Astrocyte (in vitro differentiated cells and primary cell): ENCODE measurements at places on chromosomes 5 and 9. TPM values are rescaled to one million over a fixed set of nuclear protein-coding genes. Genes with fewer than 3 reads are reported as not detected.
A peak's percentile ranks its signal among the peaks of the same experiment; 100 is the strongest.

GRCh38 chr5:107900721-107901120, 230.0 kb upstream of the EFNA5 start:
- no peak overlapping the region for H3K27ac ChIP-seq
- no peaks in the 10 kb centered on the region for H3K4me1 ChIP-seq
- DNase-seq: no peak
- no peak overlapping the region for H3K4me3 ChIP-seq
- no peaks in the 10 kb centered on the region for H3K36me3 ChIP-seq

DNA sequence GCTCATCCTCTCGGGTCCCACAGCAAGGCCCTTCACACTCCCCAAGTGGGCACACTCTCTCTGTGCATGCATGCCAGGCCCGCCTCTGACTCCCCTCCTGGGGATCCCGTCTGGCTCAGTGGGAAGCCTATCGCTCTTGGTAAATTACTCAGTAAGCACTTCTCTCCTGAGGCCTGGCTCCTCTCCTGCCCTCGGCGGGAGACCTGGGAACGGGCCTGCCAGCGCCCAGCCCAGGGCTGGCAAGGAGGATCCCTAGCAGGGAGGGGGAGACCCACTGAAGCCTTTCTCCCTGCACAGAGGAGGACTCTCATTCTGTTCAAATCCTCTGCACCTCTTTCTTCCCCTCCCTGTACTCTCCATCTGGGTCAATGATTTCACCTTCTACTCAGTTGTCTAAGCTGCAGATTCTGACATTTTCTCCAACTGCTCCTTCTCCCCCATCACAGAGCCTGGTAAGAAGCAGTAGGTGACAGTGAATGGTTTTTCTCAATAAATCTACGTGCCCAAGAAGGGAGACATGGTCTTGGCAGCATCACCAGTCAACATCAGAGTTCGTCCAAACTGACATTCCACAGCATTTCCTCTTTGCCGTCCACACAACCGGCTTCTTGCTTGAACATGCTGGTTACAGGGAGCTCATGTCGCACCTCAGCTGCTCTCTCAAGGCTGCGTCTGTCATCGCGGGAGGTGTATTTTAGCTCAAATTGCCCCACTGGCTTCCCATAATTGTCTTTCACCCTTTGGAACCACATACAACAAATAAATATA, 81.9 kb downstream of the GPR21 start:
- H3K27me3 ChIP-seq: no peaks in the 10 kb centered on the region
- no peaks in the 10 kb centered on the region for H3K36me3 ChIP-seq
- peaks cover 8% of the 10 kb centered on the region for H3K4me1 ChIP-seq
- H3K27ac ChIP-seq: no peak overlapping the region
- no peak for DNase-seq

DNA sequence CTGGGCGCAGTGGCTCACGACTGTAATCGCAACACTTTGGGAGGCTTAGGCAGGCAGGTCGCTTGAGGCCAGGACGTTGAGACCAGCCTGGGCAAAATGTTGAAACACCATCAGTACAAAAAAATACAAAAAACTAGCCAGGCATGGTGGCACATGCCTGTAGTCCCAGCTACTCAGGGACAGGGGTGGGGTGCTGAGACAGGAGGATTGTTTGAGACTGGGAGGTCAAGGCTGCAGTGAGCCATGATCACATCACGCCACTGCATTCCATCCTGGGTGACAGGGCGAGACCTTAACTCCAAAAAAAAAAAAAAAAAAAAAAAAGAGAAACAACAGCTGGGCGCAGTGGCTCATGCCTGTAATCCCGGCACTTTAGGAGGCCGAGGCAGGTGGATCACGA, 23.7 kb downstream of the DCAF12 start:
- peaks cover 34% of the 10 kb centered on the region for H3K36me3 ChIP-seq
- no peaks in the 10 kb centered on the region for H3K4me1 ChIP-seq
- no peaks in the 10 kb centered on the region for H3K27me3 ChIP-seq
- no peak overlapping the region for H3K4me3 ChIP-seq
- H3K27ac ChIP-seq: no peak overlapping the region

DNA sequence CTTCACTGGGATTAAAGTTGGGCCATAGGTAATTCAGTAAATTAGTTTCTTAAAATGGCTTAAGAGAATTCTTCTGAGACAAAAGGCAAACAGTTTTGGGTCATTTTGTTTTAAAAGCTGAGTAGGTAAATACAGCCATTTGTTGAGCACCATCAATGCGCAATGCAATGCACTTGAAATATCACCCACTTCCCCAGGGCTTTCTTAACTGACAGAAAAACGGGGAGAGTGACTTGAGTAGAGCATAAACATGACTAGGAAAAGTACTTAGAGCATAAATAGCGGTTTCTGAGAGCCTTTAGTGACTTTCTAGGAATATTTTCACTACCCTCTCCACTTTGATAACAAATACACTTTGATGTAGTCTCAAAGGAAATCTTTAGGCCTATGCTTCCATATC, 27.2 kb downstream of the MLANA start:
- DNase-seq: no peak
- no peaks in the 10 kb centered on the region for H3K27me3 ChIP-seq
- H3K4me1 ChIP-seq: no peaks in the 10 kb centered on the region
- peaks cover 14% of the 10 kb centered on the region for H3K36me3 ChIP-seq

GRCh38 chr5:39211773-39212172, 7.6 kb downstream of the FYB1 start:
- no peaks in the 10 kb centered on the region for H3K36me3 ChIP-seq
- DNase-seq: no peak
- no peak overlapping the region for H3K4me3 ChIP-seq
- H3K27me3 ChIP-seq: peaks cover 2% of the 10 kb centered on the region
- H3K4me1 ChIP-seq: no peaks in the 10 kb centered on the region
- no peak overlapping the region for H3K27ac ChIP-seq

- peaks cover 74% of the 10 kb centered on the region for H3K27me3 ChIP-seq
- H3K4me1 ChIP-seq: no peaks in the 10 kb centered on the region
- peak overlapping the region; percentile 2 for H3K27ac ChIP-seq
- no peaks in the 10 kb centered on the region for H3K36me3 ChIP-seq
- no peak for DNase-seq
Measured at GRCh38 chr9:124013309-124014210, 2.0 kb downstream of the LHX2 start.

DNA sequence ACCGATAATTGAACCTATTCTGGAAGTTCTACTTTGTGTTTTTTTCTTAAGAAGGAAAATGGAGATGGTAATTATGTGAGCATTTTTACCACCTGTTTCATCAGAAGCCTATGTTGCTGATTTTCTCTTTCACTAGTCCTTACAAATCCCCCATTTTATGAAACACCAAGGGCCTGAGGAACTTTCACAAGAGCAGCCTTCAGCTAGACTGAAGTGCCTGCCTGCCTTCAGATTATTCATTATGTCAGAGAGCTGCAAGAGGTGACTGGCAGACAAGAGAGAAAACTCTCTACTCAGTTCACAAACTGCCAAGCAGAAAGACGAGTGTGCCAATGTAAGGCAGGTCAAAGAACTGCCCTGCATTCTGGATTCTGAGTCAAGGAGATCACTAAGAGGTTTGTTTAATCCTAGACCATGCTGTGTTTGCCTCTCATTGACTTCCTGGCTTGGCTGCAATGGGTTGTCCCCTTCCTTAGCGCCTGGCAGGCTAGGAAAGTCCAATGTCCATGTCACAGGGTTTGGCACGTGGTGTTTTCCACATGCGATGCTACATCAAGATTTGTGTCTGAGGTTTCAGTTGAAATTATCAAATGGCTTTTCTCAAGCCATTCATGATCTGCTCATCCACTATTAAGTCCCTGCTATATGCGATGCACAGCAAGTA, 143.3 kb downstream of the CDC42SE2 start:
- H3K27ac ChIP-seq: no peak overlapping the region
- no peak overlapping the region for H3K4me3 ChIP-seq
- peaks cover 6% of the 10 kb centered on the region for H3K36me3 ChIP-seq
- no peak for DNase-seq
- H3K27me3 ChIP-seq: no peaks in the 10 kb centered on the region

GRCh38 chr5:11467588-11467987, 436.7 kb downstream of the CTNND2 start:
- H3K27ac ChIP-seq: no peak overlapping the region
- peaks cover 20% of the 10 kb centered on the region for H3K4me1 ChIP-seq
- no peaks in the 10 kb centered on the region for H3K27me3 ChIP-seq
- DNase-seq: peak; percentile 68

GRCh38 chr5:138632900-138633489, 57.8 kb upstream of the HSPA9 start:
- no peaks in the 10 kb centered on the region for H3K36me3 ChIP-seq
- no peak overlapping the region for H3K4me3 ChIP-seq
- H3K27ac ChIP-seq: no peak overlapping the region
- DNase-seq: peak; percentile 62
- H3K27me3 ChIP-seq: no peaks in the 10 kb centered on the region
- no peaks in the 10 kb centered on the region for H3K4me1 ChIP-seq

DNA sequence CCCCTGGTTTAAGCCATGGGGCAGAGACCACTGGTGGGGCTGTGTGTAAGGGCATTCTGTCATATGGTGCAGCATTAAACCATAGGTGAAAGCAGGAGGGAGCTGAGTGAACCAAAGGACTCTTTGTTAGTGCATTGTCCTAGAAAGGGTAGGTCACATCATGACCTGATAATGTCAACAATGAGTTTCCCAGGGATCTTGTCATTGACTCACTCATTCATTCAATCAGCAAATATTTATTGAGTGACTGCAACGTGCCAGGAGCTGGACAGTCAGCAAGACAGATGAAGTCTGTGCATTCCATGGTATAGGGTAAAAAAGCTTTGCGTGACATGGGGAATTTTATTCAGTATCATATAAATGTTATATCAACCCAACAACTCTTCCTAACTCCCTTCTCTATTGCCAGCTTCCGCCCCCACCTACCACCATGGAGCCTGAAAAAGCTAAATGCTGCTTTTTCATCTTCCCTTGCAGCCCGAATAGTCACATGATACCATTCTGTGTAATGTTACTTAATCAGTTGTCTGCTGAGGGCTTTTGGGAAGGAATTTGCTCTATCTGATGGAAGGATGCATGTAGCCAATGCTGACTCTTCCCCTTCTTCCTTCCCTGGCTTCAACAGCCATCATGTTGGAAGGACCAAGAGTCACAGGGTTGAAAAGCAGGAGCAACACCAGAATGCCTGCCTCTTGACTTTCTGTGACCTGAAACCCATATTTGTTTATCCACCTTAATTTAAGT, 11.5 kb upstream of the OTULINL start:
- H3K27me3 ChIP-seq: peaks cover 3% of the 10 kb centered on the region
- no peaks in the 10 kb centered on the region for H3K4me1 ChIP-seq
- H3K4me3 ChIP-seq: no peak overlapping the region

DNA sequence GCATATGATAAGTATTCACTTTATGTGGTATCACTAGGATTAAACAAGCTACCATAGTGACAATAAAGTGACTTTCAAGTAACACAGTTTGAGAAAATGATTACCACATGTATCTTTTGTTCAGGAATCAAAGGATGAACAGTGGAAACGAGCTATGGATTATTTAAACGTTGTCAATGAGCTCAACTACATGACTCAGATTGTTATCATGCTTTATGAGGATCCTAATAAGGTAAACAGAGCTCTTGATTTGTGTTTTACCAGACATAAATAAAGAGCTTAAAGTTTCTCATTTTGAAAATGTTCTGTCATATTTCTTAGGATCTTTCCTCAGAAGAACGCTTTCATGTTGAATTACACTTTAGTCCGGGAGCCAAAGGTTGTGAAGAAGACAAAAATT, 57.4 kb downstream of the PPIP5K2 start:
- H3K36me3 ChIP-seq: peaks cover 18% of the 10 kb centered on the region
- no peaks in the 10 kb centered on the region for H3K27me3 ChIP-seq
- no peak overlapping the region for H3K4me3 ChIP-seq
- no peak for DNase-seq
- no peak overlapping the region for H3K27ac ChIP-seq

GRCh38 chr9:68732405-68733020, 27.5 kb downstream of the PIP5K1B start:
- no peaks in the 10 kb centered on the region for H3K36me3 ChIP-seq

GRCh38 chr9:132896264-132896663, 17.6 kb downstream of the SPACA9 start:
- peaks cover 38% of the 10 kb centered on the region for H3K36me3 ChIP-seq
- no peaks in the 10 kb centered on the region for H3K27me3 ChIP-seq
- H3K4me1 ChIP-seq: no peaks in the 10 kb centered on the region
- no peak overlapping the region for H3K4me3 ChIP-seq
- no peak overlapping the region for H3K27ac ChIP-seq

GRCh38 chr5:142007237-142007544, 5.6 kb downstream of the GNPDA1 start:
- H3K27ac ChIP-seq: no peak overlapping the region
- H3K4me3 ChIP-seq: no peak overlapping the region
- H3K27me3 ChIP-seq: no peaks in the 10 kb centered on the region
- H3K4me1 ChIP-seq: no peaks in the 10 kb centered on the region
- no peak for DNase-seq
- peaks cover 10% of the 10 kb centered on the region for H3K36me3 ChIP-seq

- no peaks in the 10 kb centered on the region for H3K27me3 ChIP-seq
- H3K4me3 ChIP-seq: no peak overlapping the region
- DNase-seq: no peak
- H3K4me1 ChIP-seq: no peaks in the 10 kb centered on the region
Measured at GRCh38 chr5:179006564-179006963, 11.4 kb upstream of the GRM6 start.

GRCh38 chr9:108108852-108109448, 619.4 kb upstream of the KLF4 start:
- no peaks in the 10 kb centered on the region for H3K36me3 ChIP-seq
- H3K27me3 ChIP-seq: no peaks in the 10 kb centered on the region
- no peak overlapping the region for H3K4me3 ChIP-seq
- H3K4me1 ChIP-seq: no peaks in the 10 kb centered on the region
- H3K27ac ChIP-seq: no peak overlapping the region
- DNase-seq: peak; percentile 69

- no peaks in the 10 kb centered on the region for H3K27me3 ChIP-seq
- H3K4me3 ChIP-seq: no peak overlapping the region
- no peak for DNase-seq
- H3K27ac ChIP-seq: no peak overlapping the region
Measured at GRCh38 chr5:180792965-180793287, 9.7 kb downstream of the MGAT1 start.

DNA sequence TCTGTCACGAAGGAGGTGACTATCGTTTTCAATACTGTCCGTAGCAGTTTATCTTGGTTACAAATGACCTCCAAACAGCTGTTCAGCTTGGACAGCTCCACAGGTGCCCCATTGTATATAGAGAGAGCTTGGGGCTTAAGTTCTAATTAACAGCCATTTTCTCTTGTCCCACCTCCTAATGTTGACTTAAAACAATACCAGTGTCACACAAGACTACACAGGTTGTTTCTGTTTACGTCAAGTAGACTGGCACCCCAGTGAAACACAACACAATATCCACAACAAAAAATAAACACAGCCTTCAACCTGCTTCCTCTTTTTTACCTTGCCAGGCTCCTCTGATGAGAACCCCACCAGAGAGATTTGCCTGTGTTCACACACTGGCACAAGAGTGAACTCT, 39.8 kb upstream of the TLE1 start:
- DNase-seq: no peak
- no peaks in the 10 kb centered on the region for H3K36me3 ChIP-seq
- peaks cover 6% of the 10 kb centered on the region for H3K27me3 ChIP-seq

- no peak overlapping the region for H3K27ac ChIP-seq
- no peaks in the 10 kb centered on the region for H3K27me3 ChIP-seq
- H3K4me3 ChIP-seq: no peak overlapping the region
Measured at GRCh38 chr5:68894673-68895072, 199.1 kb upstream of the SLC30A5 start.

CACFD1 gene
- total RNA-seq: 13.1 and 14.2 TPM in 2 replicates

NIPAL4 gene
- 7.1 and 10.8 TPM in 2 replicates for total RNA-seq

MLLT3 gene
- total RNA-seq: 35.1 and 41.6 TPM in 2 replicates

EFCAB9 gene
- not detected in 2 replicates for total RNA-seq

GPX3 gene
- total RNA-seq: 12.2 and 15.6 TPM in 2 replicates

FGF1 gene
- total RNA-seq: 42.2 and 70.9 TPM in 2 replicates

ACTL7B gene
- not detected in 2 replicates for total RNA-seq
